ENCODE measurements at places on chromosomes 1 and 21.

DNA sequence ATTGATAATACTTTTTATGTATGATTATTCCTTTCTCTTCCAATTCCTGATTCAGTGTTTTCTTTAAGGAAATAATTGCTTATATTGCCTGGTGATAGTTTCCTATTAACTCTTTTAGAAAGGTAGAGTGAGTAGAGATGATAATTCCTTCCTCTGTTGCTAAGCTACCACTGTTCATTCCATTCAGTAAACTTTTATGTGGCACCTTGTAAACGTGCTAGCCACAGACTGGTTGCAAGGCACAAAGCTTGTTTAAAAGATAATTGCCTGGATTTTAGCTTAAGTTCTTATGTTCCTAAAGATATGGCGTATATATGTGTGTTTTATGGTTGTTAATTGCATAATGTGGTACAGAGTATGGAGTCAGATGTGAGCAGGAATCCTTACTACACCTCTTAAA lies 3.2 kb downstream of the ZFYVE9 start:
- DNase-seq: no peak

- DNase-seq: no peak
These were observed at the start of gene XKR8 for GRCh38 chr1:27959792-27960603. Gene XKR8 (plus strand): TSS chr1:27959973. CDS start chr1:27960070, 97 bp downstream.

DNA sequence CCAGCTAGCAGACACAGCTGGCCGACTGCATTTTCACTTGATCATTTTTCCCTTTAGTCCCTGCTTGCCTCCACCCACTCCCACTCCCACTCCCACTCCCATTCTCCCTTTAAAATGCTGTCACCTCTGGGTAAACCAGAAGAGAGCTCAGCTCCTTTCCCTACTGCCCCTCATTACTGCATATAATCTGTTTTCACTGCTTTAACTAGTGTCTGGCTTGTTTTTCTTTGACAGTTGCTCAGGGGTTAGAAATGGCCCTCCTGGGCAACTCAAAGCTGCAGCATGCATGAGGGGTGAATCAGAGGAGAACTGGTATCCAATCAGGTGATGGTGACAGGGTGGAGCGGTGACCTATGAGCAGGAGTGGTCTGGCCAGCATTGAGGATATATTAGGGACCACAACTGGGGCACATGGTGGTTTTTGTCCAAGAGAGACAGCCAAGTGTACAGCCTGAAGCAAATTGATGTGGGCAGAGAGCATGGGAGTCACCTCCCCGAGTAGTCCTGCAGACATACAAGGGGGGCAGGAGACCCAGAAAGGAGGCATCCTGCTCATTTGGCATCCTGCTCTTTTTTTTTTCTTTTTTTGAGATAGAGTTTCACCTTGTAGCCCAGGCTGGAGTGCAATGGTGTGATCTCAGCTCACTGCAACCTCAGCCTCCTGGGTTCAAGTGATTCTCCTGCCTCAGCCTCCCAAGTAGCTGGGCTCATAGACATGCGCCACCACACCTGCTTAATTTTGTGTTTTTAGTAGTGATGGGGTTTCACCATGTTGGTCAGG lies 42.6 kb upstream of the SRSF10 start:
- DNase-seq: no peak

DNA sequence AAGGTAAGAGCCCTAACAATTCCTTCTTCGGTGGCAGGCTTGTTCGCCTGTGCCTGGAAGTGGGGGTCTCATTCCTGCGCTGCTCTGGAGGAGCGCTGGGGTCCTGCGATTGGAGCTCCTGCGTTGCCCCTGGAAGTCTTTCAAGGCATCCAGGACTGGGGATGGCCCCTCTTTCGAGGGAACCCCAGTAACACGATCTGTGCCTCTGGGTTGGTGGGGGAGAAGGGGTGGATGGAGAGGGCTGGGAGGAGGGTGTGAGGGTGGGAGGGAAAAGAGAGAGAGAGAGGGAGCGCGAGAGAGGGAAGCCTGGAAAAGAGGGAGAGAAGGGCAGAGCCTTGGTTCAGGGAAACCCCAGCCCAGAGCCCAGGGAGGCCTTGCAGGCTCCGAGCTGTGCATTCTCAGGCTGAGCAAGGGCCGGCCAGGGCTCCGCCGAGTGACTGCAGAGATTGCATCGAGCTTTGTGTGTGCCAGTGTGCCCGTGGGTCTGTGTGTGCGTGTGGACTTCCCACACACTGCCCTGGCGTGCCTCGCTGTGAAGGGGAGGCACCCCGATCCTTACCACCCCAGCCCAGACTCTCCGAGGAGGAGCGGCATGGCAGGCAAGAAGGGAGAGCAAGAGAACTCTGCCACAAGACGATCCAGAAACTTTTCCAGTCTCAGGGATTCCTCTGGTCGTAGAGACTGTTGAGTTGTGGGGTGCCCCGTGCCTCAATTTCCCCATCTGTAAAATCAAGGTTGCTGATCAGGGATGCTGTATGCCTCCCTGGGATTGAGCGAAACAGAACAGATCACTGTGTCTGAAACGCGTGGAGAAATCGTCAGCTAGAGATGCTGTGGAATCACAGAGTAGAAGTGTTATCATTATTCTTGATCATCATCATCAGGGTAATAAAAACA lies 619 bp downstream of the BCL9 start:
- DNase-seq: no peak

DNA sequence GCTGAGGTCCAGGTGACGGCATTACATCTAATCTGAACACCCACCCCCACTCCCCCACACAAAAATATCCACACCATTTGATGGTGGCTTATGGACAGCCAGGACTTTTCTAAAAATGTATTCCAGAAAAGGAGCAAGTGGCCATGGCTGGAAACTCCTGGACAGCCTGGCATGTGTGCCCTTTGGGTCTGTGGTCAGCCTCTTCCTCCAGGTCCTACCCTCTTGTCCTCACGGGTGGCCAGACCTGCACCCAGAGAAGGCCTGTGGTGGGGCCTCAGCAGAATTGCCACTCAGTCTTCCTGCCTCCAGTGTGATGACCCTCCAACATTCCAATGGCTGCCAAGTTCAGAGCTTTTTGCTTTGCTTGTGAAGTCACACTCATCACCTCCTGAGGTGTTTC lies 600.6 kb downstream of the AJAP1 start:
- DNase-seq: no peak

GRCh38 chr1:168893359-168893801 lies 164.4 kb upstream of the DPT start:
- DNase-seq: no peak

DNA sequence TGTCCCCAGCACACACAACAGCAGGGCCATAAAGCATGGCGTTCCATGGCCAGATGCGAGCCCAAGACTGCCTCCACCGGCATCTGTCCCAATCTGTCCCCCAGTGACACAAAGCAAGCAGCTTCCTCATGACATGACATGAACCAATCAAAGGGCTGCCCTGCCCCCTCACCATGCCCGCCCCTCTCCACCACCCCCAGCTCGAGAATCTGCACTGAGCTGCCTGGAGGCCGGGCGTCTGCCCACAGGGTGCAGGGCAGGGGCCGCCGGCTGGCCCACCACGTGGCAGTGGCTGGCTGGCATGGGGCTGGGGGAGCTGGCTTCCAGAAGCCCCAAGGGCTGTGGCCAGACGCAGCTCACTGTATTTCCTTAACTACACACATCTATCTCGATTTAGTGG lies 27.8 kb downstream of the WNT9A start:
- no peak for DNase-seq

DNA sequence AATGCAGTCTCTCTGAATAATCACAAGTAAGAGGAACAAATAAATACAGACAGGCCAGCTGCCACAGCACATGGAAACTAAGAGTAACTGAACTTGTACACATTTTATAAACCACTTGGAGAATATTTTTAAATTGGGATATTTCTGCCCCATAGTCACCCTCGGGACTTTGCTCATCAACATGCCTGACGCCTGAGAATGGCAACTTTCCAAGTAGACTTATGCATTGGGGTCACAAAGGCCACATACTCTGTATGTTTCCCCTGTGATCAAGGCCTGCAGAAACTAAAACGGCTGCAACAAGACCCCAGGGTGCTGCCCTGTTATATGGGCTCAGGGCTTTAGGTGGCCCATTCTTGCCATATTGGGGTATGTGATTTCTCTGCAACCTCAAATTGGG lies 38.3 kb upstream of the GJA5 start:
- no peak for DNase-seq

GRCh38 chr1:184664042-184664660 lies 90.5 kb downstream of the EDEM3 start:
- peak; percentile 33 for DNase-seq

DNA sequence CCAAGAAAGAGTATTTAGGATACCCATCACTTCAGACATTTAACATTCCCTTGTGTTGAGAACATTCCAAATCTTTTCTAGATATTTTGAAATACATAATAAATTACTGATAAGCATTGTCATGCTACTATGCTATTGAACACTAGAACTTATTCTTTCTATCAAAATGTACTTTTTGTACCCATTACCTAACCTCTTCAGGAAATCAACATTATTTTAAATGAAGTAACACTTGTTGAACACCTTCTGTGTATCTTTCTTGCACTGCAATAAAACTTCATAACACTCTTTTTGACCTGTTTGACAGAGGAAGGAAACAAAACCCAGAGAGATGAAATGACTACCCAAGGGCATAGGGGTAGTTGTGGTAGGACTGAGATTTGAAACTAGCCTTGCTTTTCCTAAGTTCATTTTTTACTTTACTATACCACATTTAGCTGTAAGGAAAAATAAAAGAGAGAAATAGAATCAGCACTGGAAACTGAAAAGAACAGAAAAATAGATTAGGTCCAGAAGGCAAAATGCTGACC lies 99.4 kb downstream of the UCHL5 start:
- no peak for DNase-seq

- DNase-seq: no peak
These were observed 34.7 kb upstream of the KHDRBS1 start for GRCh38 chr1:31978843-31979400.

DNA sequence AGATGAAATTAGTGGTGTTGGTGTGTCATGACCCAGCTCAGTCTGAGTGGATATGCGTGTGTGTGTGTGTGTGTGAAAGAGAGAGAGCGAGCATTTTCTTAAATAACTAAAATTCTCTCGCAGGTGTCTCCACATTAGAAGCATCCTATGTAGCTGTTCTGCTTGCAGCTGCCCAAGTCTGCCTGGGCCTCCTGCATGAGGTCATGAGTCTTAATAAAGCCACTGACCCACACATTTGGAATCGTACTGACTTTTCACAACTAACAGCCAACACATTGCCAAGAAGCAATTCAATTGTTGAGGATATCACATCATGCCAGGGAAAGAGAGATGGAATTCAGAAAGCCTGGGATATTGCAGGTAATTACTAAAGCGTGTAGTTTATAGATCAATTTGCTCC lies 238.2 kb upstream of the AJAP1 start:
- no peak for DNase-seq

- DNase-seq: no peak
These were observed 317.7 kb upstream of the ESRRG start for GRCh38 chr1:217040711-217041455.

- DNase-seq: no peak
These were observed 209.5 kb upstream of the C1orf174 start for GRCh38 chr1:4109628-4109940.

- DNase-seq: no peak
These were observed 98.5 kb upstream of the CTTNBP2NL start for GRCh38 chr1:112297536-112297935.

GRCh38 chr1:115454837-115455511 lies 116.9 kb upstream of the NGF start:
- no peak for DNase-seq

DNA sequence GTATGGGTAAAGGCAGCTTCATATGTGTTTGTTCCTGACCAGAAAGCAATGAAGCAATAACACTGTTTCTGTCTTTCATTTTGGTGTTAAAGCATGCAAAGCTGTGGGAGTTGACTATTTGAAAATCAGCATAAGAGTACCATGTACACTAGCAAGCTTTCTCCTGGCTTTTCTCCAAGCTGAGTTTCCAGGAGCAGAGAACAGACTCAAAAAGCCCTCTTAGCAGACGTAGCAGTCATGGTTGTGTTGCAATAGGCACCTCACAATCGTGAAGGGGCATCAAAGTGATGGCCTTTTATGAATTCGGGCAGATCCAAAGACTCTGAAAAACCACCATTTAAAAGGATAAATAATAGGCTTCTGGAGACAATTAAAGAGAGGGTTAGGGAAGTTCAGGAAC lies 159.7 kb downstream of the PTGER3 start:
- no peak for DNase-seq

- DNase-seq: no peak
These were observed 82.8 kb downstream of the LRRC53 start for GRCh38 chr1:74429580-74429979.

DNA sequence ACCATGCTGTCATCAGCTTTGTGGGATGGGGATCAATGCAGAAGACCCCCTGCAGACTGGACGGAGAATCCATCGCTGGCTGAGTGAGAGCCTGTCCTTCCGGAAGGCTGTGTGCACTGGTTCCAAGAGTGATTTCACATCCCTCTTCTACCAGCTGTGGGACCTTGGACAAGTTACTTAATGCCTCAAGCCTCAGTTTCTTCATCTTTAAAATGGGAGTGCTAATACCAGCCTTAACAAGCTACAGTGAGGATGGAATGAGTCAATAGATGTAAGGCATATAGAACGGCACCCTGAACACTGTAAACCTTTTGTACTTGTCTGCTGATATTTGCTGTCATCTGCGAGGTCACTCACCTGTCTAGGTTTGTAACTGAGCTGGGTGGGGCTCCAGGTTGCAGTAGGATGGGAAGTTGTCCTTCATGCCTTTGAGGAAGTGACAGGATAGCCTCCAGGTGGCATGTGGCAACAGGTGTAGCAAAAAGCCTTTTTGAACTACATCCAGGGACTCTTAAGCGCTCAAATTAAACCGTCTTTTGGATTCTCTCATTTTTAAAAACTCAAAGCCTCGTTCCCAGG lies 27.5 kb downstream of the TMEM51 start:
- no peak for DNase-seq

DNA sequence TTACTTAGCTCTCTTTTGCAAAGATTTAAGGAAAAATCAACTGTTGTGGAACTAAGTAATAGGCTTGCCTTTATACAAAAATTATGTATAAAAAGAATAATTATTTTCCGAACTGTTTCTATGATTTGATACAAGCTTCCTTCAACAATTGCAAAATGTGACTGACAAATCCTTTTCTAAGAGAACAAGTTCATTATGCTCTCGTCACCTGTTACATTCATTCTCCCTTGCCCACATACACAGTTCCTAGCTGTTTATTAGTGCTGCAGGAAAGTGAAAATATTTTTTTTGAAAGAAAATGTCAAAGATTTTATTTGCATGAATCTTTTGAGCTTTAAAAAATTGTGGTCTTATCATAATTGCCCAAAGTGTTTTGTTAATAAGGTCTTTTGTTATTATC lies 466.2 kb downstream of the USP25 start:
- no peak for DNase-seq

Measured in GM12864 (cell line).